Stimulated activated CD4-positive, alpha-beta T cell treated with anti-CD3 and anti-CD28 coated beads, Interleukin-12 subunit alpha, Interleukin-12 subunit beta, amount 100 ng/mL, for 24 hours (primary cell): ENCODE measurements at places on chromosomes 6 and 20.

DNA sequence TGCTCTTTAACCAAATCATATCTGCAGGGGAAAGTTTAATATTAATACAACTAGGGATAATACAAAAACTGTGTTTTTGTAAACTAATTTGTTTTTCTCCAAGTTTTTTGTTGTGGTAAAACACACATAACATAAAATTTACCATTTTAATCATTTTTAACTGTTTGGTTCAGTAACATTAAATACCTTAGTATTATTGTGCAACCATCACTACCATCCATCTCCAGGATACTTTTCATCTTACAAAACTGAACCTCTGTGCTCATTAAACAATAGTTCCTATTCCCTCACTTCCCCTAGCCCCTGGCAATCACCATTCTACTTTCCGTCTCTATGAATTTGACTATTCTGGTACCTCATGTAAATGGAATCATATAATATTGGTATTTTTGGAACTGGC lies 15.9 kb downstream of the BEND6 start:
- DNase-seq: no peak

DNA sequence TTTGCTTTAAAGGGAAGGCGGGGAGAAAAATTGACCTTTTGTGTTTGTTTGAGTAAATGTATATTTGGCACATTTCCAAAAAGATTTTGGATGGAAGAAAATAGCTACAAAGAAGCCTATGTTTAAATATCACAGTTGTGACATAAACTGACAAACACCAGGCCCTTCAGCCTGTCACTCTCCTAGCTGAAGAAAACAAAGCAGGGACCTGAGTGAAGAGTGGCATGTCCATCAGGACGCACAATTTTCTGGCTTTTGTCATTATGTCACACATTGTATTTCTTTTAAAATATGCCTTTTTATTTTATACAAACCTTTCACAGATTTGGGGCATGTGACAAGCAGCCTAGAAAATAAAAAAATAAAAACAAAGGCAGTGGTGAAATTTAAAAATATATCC lies 241.2 kb downstream of the OGFRL1 start:
- no peak for DNase-seq

- no peak for DNase-seq
Observed at GRCh38 chr6:63464060-63464459, 108.2 kb upstream of the LOC128125822 start.

GRCh38 chr6:111027219-111027618 lies 45.4 kb downstream of the RPF2 start:
- no peak for DNase-seq

GRCh38 chr6:143647732-143648131 lies 30.0 kb upstream of the PHACTR2 start:
- no peak for DNase-seq

DNA sequence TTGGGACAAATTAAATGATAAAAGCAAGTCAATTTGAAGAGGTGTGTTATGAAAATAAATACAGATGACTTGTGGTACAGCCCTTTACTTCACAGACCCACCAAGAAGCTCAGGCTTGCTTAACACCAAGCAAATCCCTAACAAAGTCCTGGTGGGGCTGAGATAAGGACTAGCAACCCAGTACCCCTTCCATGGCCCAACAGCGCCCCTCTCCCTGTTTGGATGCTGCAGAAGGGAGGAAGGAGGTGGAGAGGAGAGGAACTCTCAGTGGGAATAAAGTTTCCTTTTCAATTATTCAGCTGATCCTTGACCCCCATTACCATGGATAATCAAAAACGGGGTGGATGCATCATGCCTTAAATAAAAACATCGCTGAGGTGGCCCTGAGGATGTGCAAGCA lies 4.5 kb upstream of the ZNF831 start:
- no peak for DNase-seq

- DNase-seq: no peak
Observed at GRCh38 chr20:31869942-31870725, at the start of the genes DUSP15 and TTLL9. TSS of gene DUSP15 (minus strand) at chr20:31870527. CDS start at chr20:31870337, 190 bp downstream. TSS of gene TTLL9 (plus strand) at chr20:31870634. CDS start at chr20:31871127, 493 bp downstream.

GRCh38 chr6:3315841-3316240 lies 57.1 kb downstream of the PSMG4 start:
- no peak for DNase-seq

DNA sequence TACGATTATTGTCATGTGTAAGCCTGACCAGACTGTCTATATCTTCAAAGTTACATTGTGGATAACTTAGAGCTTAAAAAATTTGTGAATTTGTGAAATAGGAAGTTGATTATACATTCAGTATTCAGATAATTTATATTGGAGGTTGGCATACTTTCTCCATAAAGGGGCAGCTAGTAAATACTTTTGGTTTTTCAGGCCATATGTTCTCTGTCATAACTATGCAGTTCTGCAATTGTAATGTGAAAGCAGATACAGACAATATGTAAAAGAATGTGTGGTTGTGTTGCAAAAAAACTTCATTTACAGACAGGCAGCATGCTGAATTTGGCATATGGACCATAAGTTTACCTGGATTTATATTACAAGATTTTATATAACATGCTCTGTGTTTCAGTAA lies 29.3 kb downstream of the HSF2 start:
- no peak for DNase-seq

GRCh38 chr6:68343901-68344300 lies 291.2 kb upstream of the ADGRB3 start:
- DNase-seq: no peak

- DNase-seq: no peak
Observed at GRCh38 chr6:46734867-46735719, at the start of gene PLA2G7. TSS of gene PLA2G7 (minus strand) at chr6:46735375. CDS start at chr6:46722891, 12,484 bp downstream.

GRCh38 chr20:63080811-63081210 lies 74.0 kb upstream of the BHLHE23 start:
- no peak for DNase-seq

- DNase-seq: peak; percentile 69
Observed at GRCh38 chr6:139124887-139125672, 9.8 kb upstream of the HECA start.

DNA sequence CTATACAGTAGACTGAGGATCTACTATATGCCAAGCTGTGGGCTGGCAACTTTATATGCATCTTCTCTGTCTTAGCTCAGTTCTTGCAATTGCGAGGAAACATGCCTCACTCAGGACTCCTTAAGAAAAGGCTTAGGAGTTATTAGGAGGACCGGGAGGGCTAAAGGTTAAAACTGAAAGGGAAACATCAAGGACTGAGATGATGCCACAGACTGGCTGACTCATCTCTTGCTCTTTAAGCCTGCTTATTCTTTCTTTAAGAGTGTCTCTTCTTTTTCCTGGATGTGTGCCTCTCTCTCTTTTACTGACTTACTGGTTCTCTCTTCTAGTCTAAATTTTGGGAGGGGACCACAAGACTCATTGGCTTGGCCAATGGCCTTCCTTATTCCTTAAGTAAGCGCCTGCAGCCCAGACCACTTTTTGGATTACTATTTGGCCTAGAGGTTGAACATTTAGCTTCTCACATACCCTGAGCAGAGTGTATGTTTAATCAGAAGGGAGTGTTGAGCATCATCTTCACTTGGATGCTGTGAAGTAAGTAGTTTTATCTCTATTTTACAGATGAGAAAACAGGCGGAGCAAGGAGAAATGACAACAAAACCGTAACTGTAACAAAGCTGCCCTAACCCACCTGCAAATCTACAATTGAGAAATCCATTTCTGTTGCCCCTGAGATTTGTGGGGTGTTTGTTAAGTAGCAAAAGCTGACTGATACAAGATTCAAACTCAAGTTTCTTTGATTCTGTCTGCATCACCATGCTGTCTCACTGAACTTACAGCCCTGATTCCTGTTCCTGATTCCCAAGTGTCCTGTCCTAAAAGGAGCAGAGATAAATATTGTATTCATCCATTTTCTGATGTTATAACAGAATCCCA lies 7.2 kb upstream of the SDC4 start:
- no peak for DNase-seq

DNA sequence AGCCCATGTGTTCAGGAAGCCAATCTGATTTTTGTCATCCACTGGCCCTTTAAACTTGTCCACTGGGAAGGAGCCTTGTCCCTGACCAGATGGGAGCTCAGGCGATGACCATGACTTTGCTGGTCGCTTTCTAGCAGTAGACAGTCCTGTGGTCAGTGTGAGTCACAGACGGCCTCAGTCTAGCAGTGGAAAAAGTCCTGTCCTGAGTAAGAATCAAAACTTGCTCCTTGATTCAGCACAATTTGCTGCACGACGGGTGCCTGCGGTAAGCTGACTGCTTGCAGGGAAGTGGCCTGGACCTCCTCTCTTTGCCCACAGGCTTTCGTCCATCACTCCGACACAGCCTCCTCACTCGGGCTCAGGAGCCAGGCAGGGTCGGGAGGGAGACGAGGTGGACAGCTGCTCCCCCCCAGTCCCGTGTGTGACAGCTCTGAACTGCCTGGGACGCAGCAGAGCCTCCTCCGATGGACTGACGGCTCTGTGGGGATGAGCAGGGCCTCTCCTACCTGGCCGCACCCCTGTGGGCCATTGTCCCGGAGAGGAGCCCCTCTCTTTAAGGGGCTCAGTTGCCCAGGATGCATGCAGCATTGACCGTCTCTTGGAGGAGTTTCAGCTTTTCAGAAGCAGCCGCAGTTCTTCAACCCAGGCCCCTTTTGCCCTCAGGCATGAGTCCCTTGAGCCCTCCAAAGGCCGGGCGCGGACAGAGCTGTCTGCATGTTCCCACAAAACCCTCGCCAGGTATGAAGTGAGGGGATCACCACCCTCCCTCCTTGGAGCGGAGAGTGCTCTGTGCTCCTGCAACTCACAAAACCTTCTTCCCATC lies 209.2 kb downstream of the ANKRD60 start:
- DNase-seq: no peak

DNA sequence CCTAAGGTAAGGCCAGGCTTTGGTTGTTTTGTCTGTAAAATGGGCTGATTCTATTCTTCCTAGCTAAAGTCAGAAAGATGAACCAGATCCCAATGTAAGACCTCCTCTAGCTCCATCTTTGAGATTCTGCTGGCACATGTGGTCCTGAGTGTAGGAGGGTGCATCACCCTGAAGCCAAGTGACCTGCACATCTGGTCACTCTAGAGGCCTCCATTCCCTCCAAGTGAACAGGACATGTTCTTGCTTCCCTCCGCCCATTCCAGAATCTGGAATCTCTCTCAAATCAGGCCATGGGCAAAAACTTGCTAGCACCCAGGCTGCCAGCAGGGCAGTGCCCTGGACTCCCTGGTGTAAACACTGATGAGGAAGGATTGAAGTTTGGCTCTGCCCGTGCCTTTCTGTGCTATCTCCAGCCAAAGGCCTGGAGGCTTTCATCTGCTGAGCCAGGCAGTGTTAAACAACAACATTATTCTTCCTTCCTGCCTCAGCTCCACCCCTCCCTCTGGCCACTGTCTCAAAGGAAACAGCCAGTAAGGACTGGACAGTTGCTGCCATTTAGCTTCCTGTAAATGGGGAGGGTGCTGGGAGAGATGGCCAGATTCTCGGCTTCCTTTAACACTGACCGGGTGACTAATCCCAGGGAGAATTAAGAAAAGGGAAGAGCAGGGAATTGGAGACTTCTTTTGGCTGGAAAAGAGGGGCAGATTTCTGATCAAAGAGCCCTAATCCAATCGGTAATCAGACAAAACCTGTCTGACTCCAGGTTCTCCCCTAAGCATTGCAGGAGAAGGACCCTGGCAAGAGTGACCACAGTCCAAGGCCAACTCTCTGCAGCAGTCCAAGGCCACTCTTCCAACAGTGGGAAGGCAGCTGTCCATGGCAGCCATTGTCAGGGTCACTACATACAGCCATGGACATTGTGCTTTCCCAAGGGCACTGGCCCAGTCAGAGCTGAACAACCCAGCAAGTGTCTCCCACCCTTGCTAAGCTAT lies 19.5 kb upstream of the ADGRF1 start:
- DNase-seq: no peak

DNA sequence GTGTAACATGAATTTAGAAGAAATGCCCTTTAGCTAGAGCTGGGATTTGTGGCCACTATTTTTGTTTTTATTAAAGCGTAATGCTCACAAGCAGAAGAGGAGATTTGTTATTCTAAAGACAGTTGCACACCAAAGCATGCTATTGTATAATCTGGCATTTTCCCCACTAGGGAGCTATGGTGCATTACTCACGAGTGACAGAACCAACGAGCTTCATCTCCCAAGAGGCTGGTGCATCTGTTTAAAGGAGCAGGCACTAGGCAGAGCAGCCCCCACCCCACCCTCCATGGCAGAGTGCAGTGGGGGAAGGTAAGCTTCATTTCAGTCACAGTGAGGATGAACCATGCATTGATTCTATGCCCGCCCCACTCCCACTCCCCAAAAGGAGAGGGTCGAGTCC lies 287.3 kb upstream of the TSHZ2 start:
- no peak for DNase-seq

- no peak for DNase-seq
Observed at GRCh38 chr6:156687789-156688619, 89.2 kb upstream of the ARID1B start.

DNA sequence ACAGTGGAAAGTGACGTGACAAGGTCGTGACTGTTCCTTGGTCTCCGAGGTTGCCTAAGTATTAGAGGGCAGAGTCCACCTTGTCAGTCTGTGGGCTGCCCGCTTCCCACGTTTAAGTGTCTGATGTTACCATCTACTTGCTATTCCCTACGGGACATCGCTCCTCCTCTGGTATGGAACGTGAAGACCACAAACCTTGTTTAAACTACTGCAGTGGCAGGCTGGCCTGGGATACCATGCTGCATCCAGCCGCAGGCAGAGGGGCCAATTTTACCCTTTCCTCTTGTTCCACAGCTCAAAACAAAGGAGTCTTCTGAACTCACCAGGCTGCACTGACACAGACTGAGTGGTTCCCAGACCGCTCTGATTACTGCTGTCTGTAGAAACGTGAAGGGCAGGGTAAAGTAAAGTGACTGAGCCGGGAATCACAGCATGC lies 275.9 kb downstream of the FOXC1 start:
- DNase-seq: no peak

GRCh38 chr20:63752411-63753101 lies 13.0 kb downstream of the SLC2A4RG start:
- no peak for DNase-seq

GRCh38 chr6:13261464-13261994 lies 66.8 kb downstream of the TBC1D7 start:
- no peak for DNase-seq

DNA sequence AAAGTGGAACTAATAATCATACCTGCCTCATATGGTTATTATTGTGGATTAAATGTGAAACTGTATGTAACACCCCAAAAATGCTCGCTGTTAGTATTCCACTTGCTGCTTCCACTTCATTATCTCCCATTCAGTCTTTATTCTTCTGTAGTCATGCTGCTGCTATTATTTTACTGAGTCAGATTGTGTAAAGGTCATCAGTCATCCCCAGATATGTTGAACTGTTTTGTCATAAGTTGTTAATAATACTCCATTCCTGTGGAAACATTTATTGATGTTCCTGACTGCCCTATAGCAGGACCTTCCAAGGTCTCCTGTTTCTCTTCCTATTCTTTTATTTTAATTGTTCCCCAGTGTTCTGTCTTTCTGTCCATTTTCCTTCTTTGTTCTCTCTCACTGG lies 1148.3 kb downstream of the EPHA7 start:
- DNase-seq: no peak

- DNase-seq: peak; percentile 32
Observed at GRCh38 chr20:58308680-58309527, 611 bp upstream of the RAB22A start.
